ENCODE measurements at places on chromosomes 4 and X.
A peak's percentile ranks its signal among the peaks of the same experiment; 100 is the strongest.

DNA sequence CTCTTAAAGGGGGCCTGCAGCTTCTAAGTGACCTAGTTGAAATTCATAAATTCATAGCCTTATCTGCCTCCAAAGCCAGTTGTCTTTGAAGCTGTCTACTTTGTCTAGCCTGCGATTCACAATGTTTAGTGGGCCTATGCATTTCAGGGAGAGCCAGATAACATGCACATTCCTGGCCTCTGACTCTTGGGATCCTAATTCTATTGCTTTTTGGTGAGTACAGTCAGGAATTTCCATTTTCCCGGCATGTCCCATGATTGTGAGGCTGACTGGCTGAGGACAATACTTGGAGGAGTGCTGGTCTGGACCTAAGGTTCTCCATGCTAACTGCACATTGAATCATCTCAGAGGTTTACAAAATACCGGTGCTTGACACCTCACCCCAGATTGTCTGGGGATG, 155.0 kb downstream of the MSL3 start:
- no peak for DNase-seq

- DNase-seq: peak; percentile 77
Observed at GRCh38 chr4:147780137-147780777, 48.4 kb downstream of the ARHGAP10 start.

GRCh38 chrX:10467793-10468192, 152.6 kb downstream of the MID1 start:
- no peak for DNase-seq

GRCh38 chr4:177778623-177779022, 336.4 kb upstream of the AGA start:
- DNase-seq: no peak

DNA sequence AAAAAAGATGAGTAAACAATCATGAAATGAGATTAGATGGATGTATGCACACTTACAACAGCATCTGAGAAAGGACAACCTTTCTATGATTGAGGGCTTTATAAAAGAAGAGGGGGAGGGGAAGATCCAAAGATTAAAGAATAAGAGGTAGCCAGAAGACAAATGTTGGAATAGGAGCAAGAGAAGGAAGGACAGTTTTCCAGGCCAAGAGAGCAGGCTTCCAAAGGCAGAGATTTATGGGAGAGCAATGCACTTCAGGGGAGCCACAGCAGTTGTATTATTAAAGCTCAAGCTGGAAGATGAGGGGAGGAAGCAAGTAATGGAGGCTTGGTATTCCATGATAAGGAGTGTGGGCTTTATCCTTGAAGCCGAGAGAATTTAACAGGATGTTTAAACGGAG, 110.3 kb upstream of the PTPN13 start:
- DNase-seq: no peak

- DNase-seq: no peak
Observed at GRCh38 chr4:27090406-27090805, 229.8 kb downstream of the STIM2 start.

DNA sequence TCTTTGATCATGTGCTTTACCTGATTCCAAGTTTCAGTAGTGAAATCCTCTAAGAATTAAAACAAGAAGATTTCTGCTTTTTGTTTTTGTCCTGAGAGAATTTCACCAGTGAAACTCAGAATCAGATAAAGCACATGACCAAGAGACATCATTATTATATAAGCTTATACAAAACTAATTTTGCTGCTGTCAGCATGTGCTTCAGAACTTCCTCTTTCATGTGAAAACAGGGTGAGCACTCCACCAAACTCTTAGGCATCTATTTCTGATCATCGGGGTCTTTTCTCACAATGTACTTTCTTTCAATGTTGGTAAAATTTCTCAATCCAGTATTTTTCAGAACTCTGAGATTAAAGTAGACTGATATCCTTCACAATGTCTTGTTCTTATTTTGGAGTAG, 152.1 kb downstream of the SLC39A8 start:
- DNase-seq: no peak

DNA sequence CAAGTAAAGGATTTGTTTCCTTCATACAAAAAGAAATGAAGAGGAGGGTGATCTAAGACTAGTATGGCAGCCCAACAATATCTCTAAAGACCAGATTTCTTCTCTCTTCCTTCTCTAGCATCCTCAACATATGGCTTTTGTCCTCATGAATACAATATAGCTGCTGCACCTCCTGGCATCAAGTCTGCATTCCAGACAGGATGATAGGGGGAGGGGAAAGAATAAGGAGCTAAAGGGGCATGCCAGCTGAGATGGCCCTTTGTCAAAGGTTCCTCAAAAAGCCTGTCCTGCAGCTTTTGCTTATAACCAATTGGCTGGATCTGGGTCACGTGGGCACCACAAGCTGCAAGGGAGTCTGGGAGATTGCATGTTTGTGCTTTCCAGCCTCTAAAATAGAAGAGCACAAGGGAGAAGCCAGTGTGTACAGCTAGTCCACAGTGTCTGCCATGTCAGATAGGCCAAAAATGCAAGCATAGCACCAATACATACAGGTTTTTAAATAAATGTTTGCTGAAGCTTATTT, 132.6 kb downstream of the BCOR start:
- no peak for DNase-seq

GRCh38 chrX:111831343-111831742, 44.6 kb upstream of the TRPC5OS start:
- no peak for DNase-seq

DNA sequence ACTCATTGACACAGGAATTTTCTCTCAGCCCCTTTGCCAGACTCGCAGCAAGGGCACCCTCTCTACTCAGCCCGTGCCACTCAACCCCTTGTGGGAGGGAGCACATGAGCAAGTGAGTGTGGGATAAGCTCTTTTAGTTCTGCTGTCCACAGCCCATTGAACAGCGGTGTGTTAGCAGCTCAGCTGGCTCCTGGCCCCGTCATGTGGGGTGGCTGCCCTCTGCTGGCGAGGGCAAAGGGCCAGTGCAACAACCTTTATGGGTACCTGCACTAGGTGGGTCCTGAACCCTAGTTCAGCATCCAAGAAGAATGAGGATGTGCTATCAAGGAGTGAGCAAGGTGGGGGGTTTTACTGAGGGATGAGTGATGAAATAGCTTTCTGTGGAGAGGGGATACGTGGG, 85.0 kb upstream of the ZNF81 start:
- no peak for DNase-seq

GRCh38 chr4:114780205-114780604, 181.6 kb downstream of the UGT8 start:
- DNase-seq: no peak

- DNase-seq: no peak
Observed at GRCh38 chr4:128803783-128804182, 5.7 kb upstream of the JADE1 start.

DNA sequence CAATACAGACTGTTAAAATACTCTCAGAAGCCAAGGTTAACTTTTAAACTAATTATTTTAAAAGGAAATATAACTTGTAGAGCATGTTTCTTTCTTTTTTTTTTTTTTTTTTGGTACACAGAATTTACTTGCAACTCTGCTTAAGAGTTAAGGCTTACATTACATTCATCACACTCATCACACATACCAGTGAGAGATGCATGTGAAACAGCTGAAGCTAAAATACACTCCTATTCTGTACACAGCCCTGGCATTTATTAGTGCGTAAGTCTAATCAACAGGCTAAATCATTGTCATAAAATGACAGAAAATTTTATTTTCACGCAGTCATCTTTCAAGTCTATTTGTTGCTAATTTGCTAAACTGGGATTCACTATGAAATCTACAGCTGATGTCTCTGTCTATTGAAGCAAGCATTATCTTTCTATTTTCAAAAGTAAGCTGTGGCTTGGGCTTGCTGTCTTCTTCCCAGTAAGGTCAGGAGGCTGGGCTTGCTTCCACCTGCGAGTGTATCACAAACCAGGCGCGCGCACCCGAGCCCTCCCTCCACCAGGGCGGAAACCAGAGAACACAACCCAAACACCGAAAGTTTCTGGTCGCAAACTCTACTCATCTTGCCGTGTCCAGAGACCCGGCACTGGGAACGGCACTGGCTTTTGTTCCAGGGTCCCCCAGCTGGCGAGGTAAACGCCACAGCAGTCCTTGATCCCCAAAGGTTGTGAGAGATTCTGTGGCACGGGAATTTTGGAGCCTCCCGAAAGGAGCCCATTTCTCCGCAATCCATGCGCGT, 3.9 kb downstream of the MAML3 start:
- no peak for DNase-seq

DNA sequence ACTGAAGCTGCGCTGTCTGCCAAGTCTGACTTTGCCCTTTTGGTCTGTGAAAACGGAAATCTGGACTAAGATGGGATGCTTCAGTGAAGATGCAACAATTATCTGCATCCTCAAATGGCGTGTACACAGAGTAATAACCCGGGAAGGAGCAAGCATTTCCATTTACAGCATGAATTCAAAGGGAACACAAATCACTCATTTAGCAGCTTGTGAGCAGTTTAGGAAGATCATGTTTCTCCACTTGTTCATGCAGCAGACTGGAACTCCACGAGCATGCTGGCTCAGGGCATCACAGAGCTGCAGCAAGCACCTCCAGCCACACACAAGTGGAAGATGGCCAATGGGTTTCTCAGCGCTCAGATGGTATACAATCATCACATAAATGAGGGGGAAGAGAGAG, 175.5 kb downstream of the NLGN4X start:
- no peak for DNase-seq

GRCh38 chrX:49282647-49283011, 13.0 kb downstream of the PPP1R3F start:
- DNase-seq: no peak

DNA sequence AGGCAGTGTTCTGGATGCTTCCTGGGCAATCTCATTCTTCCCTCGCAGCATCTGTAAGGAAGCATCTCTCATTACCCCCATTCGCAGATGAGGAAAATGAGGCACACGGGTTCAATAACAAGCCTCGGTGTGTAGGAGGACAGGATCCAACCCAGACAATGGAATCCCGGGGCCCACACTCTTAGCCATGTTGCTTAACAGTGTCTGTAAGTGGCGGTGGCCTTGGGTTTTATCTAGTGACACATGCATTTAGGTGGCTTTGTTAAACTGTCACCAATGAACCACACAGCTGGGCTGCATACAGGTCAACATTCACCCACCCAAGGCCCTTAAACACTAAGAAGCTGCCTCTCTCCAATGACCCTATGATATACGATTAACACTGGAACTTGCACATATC, 22.6 kb downstream of the RELL1 start:
- DNase-seq: no peak

GRCh38 chr4:89489338-89489771, 181.8 kb upstream of the GPRIN3 start:
- DNase-seq: no peak

- DNase-seq: no peak
Observed at GRCh38 chr4:133891011-133891410, 310.6 kb downstream of the PABPC4L start.

DNA sequence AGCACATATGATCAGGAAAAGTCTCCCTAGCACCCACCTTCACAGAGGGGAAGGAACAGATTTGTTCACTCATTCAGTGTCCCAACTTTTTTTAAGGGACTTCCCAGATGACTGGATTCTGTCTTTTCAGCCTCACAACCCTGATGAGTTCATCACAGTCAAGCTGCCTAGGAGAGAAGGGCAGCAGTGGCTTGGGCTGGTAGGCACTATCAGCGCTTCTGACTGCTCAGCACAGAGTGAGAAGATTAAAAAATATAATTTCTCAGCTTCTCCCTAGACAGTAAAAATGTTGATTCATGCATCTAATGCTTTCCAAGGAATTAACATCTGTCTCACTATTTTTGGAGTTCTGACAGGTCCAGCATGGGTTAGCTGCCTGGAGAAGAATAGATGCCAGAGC, 328.2 kb downstream of the DTHD1 start:
- DNase-seq: no peak

DNA sequence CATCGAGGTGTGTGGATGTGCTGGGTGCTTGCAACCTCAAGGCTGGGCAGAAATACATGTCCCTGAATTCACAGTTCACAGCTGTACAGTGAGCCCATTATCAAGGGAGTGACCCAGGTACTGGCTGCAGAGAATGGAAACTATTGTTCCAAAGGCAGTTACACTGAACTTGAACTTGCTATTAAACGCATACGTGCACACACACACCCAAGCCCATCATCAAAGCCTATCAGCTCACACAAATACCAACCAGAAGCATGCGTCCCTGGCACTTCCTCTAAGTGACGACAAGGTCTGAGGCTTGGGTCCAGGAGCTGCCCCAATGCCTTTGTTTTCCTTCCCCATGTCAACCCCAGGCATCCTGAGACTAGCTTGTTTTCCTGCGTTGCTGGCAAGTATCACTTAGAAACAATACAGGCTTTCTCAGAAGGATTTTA, 88.6 kb downstream of the IRF2 start:
- no peak for DNase-seq

DNA sequence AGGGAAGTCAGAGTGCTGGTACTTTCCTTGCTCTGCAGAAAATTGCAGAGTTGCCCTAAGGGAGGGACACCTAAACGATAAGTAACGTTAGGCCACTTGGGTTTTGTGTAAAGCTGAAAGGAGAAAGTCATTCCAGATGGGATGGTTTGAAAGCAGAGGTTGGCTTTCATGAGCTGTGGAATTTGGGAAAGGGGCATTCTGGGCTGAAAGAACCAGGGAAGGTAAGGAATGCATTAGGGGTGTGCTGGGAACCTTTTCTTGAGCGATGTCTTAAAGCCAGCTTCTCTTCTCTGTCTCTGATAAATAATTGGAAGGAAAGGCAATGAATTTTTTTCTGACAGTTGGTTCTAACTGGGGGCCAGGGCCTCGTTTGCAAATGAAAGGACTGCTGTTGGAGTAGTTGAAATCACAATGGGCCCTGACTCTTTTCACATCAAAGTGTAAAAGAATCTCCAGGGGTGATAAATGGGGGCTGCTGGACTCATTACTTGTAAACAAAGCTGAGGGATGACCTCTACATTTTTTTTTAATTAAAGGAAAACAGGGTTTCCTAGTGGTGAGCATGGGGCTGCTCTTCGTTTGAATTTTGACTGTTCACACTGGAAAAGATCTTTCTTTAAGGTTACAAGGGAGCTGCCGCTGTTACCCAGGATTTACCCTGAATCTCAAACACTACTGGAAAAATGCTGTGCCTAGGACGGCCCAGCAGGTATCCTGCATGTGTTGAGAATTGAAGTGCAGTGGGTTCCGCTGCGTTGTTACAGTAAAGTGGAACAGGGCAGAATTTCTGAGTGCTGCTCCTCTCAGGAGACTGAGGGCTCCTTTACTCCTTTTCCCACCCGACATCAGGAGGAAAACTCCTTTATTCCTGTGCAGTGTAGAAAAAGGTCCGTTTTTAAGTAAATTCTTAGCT, 25.0 kb downstream of the AFF1 start:
- no peak for DNase-seq

- no peak for DNase-seq
Observed at GRCh38 chrX:6266041-6266440, 37.4 kb upstream of the NLGN4X start.
